ENCODE measurements at places on chromosomes 16 and 17.

DNA sequence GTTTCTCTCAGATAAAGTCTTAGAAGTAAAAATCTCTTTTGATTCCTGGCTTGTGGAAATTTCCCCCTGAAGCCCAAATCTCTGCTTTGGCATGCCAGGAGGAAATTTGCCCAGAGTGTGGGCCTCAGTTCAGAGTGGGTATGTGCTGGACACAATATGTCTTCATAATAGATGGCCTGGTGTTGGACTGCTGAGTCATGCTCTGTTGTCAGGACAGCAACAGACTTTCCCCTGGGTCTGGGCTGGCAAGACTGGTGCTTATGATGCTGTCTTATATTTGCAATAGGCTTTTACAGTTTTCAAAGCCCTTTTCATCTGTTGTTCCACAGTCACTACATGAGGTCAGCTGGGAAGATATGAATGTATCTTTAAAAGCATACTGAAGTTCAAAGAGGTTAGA, 57.0 kb downstream of the SHISA9 start:
- no peak for DNase-seq

DNA sequence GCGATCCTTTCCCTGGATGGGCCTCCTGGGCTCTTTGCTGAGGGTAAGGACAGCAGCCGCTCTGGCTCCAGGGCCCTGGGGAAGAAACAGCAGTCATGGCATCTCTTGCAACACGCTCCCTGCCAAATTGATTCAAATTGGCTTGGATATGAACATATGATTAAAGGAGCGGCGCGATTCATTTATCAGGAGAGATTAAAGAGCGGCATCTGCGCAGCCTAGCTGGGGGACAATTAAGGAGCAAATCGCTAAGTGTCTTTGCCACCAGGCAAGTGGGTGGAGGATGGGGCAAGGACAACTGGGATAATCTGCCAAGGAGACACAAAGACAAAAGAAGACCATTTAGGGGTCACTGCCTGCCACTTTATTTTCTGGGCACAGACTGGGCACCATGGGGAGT, 27.8 kb downstream of the PIPOX start:
- no peak for DNase-seq

DNA sequence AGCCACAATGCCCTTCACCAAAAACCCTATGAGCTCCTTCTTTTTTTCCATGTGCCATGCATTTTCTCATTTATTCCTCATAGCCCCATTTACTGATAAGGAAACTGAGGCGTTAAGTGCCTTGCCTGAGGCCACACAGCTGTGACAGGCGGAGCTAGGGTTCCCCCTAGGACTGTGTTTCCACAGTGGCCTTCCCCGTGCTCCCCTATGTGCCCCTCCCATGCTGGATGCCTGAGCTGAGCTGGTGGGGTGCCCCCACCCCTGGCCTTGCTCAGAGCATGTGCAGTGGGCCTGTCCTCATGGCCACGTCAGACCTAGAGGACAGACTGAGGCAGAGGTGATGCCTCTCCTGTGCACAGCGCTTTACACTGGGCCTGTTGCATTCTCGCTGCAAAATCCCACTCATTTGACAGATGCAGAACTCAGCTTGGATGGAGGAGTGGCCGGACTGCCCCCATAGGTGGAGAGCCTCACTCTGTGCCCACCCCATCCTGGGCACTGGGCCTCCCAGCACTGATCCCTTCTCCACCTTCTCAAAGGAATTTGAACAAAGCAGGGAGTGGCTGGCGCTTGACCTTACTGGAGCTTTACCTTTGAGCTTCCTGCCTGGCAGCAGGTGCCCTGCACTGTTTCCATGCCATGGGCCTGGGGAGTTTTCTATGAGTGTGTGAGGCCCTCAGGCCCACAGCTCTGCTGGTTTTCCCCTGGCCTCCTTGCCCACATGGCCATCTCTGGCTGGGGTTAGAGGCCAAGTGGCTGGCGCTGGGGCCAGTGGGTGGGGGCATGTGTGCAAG, 2.6 kb downstream of the MAP2K3 start:
- DNase-seq = no peak

DNA sequence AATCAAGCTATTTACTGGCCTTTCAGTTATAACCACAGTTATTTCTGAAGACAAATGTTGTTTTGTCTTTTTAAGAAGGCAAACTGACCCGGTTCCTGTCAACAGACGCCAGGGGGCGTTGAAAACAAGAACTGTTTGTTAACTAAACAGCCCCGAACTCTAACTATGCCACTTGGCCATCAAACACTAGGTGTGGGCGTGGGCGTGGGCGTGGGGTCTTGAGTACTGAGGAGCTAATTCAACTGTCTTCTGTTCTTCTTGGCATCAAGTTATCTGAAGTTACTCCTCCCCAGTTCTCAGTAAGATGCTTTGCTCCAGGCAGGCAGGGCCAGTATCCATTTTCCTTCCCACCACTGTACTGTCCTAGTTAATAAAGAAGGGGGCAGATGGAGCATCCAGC, 63.3 kb upstream of the MTMR4 start:
- DNase-seq = peak; percentile 19

DNA sequence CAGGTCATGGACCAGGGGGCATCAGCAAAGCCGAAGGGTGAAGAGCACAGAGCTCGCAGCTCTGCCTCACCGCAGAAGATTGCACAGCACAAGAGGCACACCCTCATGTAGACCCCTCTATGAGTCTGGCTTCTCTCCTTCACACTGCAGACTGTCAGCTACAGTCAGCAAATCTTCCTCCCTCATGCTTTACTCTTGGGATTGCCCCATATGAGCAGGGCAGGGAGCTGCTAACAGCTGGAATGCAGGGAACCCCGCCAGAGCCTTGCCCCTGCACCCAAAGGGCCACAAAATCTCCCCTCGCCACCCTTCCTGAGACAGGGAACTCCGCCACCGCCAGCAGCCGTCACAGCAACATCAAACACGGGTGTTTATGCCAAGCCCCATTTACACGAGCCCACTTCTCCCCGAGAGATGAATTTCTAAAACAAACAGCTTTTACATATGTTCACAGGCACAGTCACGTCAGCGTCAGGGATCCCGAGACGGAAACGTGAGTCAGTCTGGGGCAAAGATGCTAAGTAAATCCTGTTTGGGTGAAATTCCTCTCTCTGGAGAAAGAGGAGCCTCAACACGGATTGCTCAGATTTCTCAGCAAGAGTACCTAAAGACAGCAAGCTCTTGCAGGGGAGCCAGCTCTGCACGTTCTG, 121.9 kb downstream of the CDYL2 start:
- DNase-seq = no peak

- DNase-seq = no peak
These were observed 11.7 kb upstream of the CACNA1H start for GRCh38 chr16:1141191-1141590.

GRCh38 chr16:85750827-85751697, at the start of gene C16orf74:
Gene C16orf74, minus strand, starts transcription at chr16:85751096. Its CDS starts 15,879 bp downstream, at chr16:85735217.
- DNase-seq = peak; percentile 40

GRCh38 chr16:78759596-78759995, 660.1 kb downstream of the WWOX start:
- DNase-seq = no peak

- DNase-seq = no peak
These were observed 25.3 kb downstream of the FBXO31 start for GRCh38 chr16:87358250-87358649.

DNA sequence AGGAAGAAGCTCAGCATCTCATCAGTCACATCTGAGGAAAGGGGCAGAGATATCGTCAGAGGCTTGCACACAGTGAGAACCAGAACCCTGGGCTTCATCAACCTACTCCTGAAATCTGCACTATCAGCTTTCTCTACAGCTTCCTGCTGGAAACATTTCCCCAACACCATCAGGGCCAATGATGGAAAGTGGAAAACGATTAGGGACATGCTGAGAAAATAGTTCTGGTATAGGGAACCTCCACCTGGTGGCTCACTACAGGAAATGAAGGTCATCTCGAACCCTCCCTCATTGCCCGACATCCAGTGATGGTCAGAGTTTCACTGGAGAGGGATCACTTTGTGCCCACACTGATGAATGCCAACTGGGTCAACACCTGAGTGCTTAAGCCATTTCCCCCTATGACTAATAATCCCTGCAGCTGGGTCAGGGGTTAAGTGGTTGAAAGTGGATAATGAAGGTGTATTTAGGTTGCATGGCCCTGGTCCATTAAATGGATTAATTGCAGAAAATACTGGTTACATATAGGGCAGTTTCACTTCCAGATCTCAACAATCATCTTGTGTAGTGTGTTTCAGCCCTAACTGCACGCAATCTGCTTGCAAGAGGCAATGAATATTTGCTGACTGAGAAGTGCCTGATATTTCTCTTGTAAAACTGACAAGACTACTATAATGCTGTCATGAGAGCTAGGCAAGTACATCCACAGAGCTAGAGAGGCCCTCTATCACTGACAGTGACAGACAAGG, 43.1 kb upstream of the GSG1L start:
- no peak for DNase-seq

DNA sequence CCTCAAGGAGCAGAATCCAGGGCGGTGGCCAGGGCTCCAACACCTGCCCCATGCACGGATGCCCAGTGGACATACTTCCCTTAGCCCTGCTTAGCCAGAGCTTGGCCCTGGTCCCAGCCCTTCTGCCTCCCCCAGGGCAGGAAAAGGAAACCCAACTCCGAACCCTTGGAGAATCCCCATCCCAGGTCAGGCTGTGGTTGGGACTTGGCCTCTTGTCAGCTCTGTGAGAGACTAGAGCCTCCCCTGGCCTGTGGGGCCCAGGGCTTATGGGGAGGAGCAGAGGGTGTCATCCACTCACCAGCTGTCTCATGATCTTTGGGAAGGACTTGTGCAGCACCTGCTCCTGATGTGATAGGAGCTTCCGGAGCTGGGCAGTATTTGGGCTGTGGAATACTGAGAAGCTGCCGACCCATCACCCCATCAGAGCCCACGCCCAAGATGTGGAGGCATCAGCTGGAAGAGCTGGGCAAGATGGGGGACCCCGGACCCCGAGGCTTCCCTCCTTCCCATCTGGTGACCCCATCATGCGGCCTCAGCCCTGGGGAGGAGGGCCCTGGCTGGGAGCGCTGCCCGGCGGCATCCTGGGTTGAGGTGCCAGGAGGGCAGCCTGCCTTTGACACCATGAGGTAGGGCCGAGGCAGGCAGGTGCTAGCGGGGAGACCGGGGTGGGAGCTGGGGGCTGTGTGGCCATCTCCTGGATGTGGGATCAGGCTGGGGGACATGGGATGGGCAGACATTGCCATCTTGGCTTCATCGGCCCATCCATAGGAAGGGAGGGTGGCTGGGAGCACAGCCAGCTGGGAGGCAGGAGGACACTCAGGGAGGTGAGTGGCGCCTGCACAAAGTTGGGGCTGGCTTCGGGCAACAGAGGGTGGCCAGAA, 45.1 kb downstream of the TNFRSF13B start:
- DNase-seq = no peak

GRCh38 chr17:31811101-31811500, 47.9 kb downstream of the COPRS start:
- no peak for DNase-seq

- DNase-seq = no peak
These were observed 2.0 kb downstream of the CLDN6 start for GRCh38 chr16:3015865-3016521.

DNA sequence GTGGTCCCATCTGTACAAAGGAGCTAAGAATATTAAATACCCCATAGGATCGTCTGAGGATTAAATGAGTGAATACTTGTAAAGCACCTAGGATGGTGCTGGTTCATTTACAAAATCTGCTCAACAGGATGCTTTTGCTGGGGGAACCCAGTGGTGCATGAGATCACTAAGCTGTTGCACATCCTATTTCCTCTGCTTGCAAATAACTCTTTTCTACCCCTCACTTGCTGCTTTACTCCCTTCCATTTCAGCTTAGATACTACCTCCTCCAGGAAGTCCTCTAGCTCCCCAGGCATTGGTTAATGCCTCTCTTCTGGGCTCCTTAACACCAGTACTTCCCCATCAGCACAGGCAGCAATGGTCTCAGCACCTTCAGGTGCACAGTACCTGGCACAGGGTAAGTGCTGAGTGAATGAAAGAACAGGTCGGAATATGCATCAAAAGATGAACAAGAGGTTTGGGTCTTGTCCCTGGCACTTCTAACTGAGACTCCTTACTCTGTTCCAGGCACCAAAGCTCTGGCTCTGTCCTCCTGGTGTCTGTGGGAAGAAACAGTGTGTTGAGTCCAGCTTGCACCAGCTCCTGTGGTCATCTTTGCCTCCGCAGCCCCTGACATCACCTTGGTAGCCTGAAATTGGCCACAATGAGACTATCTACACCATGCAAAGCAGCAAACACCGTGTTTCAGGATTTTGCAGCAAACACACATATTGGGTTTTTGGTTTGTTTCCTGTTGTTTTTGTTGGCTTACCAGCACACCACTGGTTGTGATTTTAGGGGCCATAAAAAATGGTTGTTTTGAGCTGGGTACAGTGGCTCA, 24.1 kb upstream of the IL21R start:
- no peak for DNase-seq

DNA sequence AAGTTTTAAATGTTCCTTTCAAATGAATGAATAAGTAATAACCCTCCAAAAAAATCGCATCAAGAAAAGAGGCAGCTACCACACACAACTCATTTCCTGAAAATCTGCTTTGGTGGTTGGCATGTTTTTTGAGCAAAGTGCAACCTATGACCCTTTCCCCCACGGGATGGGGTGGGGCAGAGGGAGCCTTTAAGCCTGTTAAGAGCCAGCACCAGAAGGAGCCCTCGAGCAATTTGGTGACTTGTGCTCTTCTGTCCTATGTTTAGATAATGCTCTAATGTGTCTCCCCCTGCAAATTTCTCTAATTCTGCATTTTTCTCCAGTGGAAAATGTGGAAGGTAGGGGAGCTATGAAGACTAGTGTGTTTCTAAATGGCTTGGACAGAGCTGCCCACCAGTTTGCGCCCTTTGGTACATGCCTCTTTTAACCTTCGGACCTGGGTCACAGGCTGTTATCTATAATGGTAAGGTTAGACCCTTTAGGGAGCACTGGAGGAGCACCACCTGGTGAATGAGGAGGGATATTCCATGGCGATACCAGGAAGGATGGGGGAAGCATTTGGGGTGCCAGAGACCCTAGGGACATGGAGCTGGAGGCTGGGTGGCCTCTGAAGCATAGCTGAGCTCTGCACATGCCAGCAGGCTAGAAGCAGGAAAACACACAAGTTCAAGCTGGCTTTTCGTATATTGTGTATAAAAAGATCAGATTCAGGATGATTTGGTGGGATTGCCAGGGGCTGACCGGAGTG, 1.6 kb downstream of the PYCARD start:
- no peak for DNase-seq

DNA sequence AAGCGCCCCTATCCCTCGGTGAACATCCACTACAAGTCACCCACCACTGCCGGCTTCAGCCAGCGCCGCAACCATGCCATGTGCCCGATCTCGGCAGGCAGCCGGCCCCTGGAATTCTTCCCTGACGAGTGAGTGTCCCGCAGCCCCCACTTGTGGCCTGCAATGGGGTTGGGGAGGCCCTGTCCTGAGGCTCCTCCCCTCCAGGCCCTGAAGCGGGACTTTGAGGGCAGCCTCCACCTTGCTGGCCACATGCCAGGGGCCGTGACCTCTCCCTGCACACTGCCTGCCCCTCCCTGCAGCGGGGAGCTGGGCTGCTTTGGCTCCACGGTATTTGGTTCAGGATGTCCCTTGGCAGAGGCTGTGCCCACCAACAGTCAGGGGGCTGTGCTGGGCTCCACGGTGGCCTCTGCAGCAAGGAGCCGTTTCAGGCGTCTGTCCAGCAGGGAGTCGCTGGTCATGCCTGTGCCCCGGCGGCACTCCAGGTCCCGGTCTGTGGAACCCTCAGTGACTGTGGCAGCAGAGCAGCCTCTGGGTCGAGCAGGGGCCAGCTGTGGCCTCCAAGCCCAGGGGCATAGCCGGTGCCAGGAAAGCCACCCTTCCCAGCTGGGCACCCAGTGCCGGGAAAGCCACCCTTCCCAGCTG, 8.3 kb downstream of the NME3 start:
- no peak for DNase-seq

- DNase-seq = peak; percentile 70
These were observed 13.8 kb downstream of the CORO7 start for GRCh38 chr16:4402439-4403132.

- DNase-seq = peak; percentile 47
These were observed 2.7 kb upstream of the TMIGD1 start for GRCh38 chr17:30336369-30337171.

All from NCI-H2171 (cell line).